ENCODE measurements at places on chromosomes 1 and 21. TPM values are rescaled to one million over a fixed set of nuclear protein-coding genes. Genes with fewer than 3 reads are reported as not detected.

The LCA5L gene
- total RNA-seq = 1.0 TPM

The MPZ gene
- total RNA-seq = 2.0 TPM

The LORICRIN gene
- not detected for total RNA-seq

DNA sequence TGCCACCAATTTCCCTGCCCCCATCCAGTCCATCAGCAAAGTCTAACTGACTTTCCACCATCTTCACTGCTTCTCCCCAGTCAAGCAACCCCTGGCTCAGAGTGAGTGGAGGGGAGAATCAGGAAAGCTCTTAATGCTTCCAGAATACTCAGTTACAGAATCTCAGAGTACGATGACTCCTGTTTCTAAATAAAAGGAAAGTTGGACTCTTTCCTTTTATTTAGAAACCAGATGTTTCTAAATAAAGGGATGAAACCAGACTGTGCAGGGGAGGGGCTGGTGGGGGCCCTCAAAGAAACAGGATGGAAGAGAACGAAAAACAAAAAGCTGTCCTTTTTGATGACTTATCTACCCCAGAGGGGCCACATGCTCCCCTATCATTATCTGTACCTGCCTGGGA is 85.2 kb upstream of the PPM1J start:
- DNase-seq = no peak

DNA sequence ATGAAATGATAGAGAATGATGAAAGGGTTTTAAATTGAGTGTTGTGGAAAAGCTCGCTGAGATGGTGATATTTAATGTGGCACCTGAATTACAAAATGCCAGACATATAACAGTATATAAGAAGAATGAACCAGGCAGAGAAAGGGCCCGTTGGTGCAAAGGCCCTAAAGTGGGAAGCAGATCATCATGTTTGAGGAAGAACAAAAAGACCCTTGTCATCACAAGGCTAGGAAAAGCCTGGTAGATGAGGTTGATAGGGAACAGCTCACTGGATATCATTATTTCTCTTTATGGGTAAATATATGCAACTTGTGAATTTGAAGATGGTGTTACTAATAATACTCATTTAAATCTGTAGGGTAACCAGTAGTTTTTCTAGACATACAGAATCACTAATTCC is 11.0 kb downstream of the RAP1A start:
- DNase-seq = no peak

GRCh38 chr1:216205176-216205575 is 218.1 kb downstream of the USH2A start:
- no peak for DNase-seq

DNA sequence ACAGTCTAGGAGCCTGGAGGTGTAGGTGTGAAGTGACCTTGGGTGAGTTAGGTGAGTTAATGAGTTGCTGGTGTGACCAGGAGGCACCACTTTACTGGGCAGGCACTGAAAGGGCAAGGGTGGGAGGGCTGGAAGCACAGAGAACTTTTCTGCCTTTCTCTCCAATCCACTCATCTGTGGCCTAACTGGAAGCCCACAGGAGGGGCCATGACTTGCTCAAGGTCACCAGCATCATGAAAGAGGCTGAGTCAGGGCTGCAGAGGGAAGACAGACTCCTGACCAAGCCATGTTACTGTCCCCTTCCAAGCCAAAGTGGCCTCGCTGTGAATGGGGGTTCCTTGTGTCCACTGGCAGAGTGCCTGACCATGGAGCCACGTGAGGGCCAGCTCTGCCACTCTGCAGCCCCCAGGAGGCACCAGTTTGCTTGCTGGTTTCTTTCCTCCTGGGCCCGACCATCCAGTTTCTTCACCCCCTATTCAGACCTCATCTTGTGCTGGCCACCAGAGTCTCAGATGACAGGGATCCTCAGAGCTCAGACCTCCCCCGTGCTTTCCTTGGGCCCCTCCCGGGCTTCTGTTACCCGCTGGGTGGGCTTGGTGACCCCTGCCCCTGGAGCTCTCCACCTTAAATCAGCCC is 4.3 kb upstream of the BSND start:
- DNase-seq = no peak

GRCh38 chr1:1400576-1401456 is 1.7 kb upstream of the CCNL2 start:
- no peak for DNase-seq

DNA sequence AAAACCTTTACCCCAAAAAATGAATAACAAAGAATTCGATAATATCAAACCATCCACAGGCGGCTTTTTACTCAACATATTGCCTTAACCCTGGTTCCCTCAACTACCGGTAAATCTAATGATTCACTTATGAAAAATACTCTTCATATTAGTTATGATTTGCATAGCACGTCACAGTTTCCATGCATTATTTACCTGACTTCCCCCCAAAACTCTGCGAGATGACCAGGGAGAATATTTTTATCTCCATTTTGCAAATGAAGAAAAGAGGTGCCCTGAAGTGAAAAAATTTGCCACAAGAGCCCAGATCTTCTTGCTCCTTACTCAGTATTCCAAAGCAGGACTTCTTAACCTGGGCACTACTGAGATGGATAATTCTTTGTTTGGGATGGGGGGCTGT is 2.9 kb downstream of the JAK1 start:
- DNase-seq = no peak

DNA sequence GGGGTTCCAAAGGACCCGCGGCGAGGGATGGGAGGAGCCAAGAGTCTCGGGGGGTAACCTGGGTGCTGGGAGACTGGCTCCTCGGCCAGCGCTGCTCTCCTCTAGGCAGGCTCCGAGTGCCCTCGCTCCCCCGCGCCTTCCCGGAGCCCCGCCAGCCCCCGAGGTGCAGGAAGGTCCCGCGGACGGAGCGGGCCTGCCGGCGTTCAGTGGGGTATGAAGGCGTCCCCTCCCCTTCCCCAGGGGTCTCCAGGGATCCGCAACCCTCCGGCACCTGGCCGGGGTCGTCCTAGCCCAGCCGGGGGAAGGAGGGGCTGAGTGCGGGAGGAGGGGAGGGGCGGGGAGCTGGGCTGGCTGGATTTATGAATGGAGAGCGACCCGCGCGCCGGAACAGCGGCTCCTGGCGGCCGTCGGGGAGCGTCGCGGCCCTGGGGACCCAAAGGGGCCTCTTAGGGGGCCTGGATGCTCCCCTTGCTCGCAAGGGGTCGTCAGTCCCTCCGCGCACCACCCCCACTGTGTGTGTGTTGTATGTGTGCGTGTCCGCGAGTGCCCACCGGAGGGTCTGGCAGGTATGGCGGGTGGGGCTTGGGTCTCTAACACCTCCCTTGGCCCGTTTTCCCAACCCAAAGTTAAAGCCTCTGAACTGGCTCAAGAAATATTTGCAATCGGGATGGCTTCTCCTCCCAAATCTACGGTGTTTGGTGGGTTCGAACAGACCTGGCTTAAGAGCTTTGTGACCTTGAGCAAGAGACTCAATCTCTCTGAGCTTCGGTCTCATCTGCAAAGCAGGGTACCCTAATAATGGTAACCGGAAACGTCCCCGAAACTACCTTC is 642 bp downstream of the HCRTR1 start:
- peak; percentile 59 for DNase-seq

GRCh38 chr1:32180186-32181060 is 948 bp downstream of the TXLNA start:
- DNase-seq = no peak

- no peak for DNase-seq
These were observed 23.3 kb downstream of the SLC2A1 start for GRCh38 chr1:42935313-42935895.

- DNase-seq = no peak
These were observed 48.9 kb downstream of the SLC35D1 start for GRCh38 chr1:67005068-67005467.

DNA sequence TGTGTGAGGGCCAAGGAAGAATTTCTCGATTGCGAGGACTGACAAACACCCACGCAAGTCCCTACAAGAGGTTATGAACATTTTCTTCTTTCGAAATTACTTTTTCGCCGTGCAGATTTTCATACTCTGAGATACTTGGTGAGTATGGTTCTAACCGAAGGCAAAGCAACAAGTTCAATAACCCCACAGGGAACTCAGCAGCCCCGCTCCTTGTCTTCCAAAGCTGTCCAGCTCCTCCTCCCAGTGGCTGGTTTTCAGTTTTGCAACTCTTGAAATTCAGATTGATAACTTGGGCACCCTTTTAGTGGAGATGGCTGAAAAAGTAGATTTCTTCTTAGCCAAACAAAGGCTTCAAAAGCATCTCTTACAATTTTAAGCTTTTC is 154.4 kb downstream of the SETD4 start:
- no peak for DNase-seq

DNA sequence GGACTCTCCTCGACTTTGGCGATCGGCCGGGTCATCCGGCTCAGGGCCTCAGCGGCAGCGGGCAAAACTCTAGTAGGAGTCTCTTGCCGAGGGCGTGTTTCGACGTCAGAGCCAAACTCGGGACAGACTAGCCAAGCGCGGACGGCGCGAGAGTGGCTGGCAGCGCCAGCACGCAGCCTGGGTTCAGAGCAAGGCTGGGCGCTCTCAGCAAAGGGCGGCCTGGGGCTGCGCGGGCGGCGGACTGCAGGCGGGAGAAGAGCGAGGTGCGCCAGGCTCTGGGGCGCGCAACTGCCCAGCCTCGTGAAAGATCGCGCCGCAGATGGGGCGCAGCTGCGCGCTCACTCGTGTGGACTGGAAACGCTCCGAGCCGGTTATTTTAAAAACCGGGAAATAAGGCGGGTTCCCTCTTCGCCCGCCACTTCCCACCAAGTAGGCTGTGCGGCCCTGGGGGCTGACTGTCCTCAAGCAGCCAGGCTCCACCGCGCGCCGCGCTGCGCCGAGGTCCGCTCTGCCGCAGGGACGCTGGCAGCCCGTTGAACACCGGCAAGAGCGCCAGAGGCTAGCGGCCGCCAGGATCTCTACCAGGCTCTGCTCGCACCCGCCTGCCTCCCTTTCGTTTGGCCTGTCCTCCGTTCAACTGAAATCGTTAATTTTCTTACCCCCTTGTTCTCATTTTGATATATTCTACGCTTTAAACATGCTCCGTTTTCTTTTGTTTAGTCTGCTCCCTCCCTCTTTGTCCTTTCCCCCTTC is 2.4 kb downstream of the ALX3 start:
- DNase-seq = peak; percentile 16
